ENCODE measurements at places on chromosomes 16 and 17. TPM values are rescaled to one million over a fixed set of nuclear protein-coding genes. Genes with fewer than 3 reads are reported as not detected.

The DUXB gene
- total RNA-seq: not detected

DNA sequence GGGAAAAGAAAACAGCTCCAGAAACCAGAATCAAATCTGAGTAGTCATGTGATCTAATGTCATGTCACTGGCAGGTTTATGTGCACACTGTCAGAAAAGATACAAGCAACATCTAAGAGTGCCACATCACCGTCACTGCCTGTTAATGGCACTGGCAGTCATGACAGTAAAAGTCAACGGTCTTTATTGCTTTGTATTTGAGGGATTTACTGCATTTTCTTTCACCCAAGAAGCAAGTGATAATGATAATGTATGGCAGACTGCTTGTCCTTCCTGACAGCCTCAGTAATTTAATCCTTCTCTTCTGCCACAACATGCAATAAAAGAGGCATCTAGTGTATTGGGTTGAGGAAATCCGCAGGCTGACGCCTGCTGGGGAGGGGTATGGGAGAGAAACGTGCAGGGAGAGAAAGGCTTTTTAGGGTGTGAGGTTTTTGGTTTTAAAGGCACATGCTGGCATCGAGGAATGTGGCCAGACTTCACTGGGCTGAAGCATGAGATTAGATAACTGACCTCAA is 92.4 kb downstream of the RPGRIP1L start:
- H3K4me1 ChIP-seq: no peaks in the 10 kb centered on the region
- H3K27me3 ChIP-seq: no peaks in the 10 kb centered on the region
- H3K27ac ChIP-seq: no peak overlapping the region
- DNase-seq: no peak
- no peaks in the 10 kb centered on the region for H3K36me3 ChIP-seq

The KRTAP9-2 gene
- total RNA-seq: not detected

The CXCL16 gene
- 5.3 TPM for total RNA-seq

The TP53TG3B gene
- 0.18 TPM for total RNA-seq

DNA sequence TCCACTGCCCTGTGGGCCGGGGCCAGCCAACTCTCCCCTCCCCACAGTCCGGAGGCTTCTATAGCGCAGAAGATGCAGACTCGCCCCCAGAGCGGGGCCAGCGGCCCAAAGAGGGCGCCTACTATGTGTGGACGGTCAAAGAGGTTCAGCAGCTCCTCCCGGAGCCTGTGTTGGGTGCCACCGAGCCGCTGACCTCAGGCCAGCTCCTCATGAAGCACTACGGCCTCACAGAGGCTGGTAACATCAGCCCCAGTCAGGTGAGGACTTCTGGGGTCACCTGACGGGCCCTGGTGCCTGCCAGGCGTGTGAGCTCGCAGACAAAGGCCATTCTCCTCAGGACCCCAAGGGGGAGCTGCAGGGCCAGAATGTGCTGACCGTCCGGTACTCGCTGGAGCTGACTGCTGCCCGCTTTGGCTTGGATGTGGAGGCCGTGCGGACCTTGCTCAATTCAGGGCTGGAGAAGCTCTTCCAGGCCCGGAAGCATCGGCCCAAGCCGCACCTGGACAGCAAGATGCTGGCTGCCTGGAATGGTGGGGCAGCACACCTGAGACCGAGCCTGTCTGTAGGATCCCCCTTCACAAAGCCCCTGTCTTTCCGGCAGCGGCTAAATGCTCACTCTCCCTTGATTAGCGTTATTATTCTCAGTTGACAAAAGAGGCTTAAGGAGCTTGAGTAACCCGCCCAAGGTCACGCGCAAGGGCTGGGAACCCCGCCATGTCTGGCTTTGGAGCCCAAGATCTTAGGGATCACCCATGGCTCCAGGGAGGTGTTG is 3.9 kb downstream of the SPATA20 start:
- H3K27me3 ChIP-seq: no peaks in the 10 kb centered on the region
- peaks cover 12% of the 10 kb centered on the region for H3K4me1 ChIP-seq
- H3K36me3 ChIP-seq: no peaks in the 10 kb centered on the region
- no peak overlapping the region for H3K4me3 ChIP-seq
- H3K27ac ChIP-seq: no peak overlapping the region

GRCh38 chr17:72452286-72453173 is 331.7 kb downstream of the SOX9 start:
- no peak overlapping the region for H3K4me3 ChIP-seq
- H3K36me3 ChIP-seq: no peaks in the 10 kb centered on the region
- H3K27me3 ChIP-seq: no peaks in the 10 kb centered on the region
- peak overlapping the region; percentile 69 for H3K27ac ChIP-seq
- peaks cover 88% of the 10 kb centered on the region for H3K4me1 ChIP-seq

DNA sequence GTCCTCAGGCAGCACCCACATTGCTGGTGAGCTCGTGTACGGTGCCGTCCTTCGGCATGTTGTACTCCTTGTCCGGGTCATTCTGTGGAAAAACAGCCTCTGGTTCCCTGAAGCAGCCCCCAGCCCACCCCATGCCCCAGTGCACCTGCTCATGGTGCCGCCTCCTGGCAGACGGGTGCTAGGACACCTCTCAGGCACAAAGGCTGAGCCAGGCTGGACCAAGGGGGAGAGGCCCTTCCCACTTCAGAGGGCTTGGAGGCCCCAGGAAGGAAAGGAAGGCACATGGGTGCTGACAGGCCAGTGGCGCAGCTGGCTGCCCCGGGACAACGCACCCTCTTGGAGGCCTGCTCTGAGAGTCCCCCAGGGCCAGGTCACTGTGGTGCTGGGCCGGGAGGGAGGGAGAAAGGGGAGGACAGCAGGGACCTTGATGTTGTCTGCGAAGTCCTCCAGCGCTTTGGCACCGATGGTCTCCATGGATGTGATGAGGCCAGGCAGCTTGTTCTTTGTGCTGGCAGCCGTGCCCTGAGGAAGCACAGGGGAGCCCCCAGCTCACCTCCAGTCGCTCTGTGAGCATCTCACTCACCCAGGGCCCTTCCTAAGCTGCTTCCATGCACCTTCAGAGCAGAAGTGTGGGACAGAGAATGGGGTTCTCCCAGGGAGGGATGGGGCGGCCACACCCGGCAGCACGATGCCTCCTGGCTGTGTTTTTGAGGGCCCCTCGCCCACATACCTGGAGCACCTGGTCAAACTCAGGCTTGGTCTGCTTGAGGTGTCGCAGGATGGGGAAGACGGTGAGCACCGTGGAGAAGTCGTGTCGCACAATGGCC is 9.3 kb downstream of the ZACN start:
- H3K36me3 ChIP-seq: peaks cover 3% of the 10 kb centered on the region
- H3K27ac ChIP-seq: no peak overlapping the region
- DNase-seq: no peak

- no peak overlapping the region for H3K4me3 ChIP-seq
- no peak for DNase-seq
- H3K36me3 ChIP-seq: no peaks in the 10 kb centered on the region
- no peak overlapping the region for H3K27ac ChIP-seq
These were observed 6.3 kb upstream of the TENT4B start for GRCh38 chr16:50146479-50147435.

The DHRS7C gene
- total RNA-seq: not detected

- no peak overlapping the region for H3K27ac ChIP-seq
- H3K4me1 ChIP-seq: peaks cover 12% of the 10 kb centered on the region
- no peaks in the 10 kb centered on the region for H3K27me3 ChIP-seq
- no peak for DNase-seq
These were observed 2.1 kb downstream of the MFAP4 start for GRCh38 chr17:19384723-19385391.

DNA sequence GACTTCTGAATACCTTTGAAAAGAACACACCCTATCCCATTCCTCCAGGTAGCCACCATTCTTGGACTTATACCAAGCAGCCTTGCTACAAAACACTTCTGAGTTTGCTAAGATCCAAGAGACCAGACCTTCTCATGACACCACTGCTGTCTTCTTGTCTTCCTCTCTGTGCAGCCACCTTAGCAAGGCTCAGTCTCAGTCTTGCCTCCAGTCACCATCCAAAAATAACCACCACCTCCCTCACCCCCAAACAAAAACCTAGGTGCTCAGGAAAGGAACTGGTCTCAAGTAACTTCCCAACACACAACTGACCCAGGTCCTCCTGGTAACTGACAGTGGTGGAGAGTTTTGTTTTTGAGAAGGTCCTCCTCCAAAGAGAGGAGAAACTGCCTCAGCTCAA is 90.9 kb upstream of the CORO6 start:
- H3K36me3 ChIP-seq: no peaks in the 10 kb centered on the region
- no peak overlapping the region for H3K4me3 ChIP-seq
- no peaks in the 10 kb centered on the region for H3K27me3 ChIP-seq

- no peak overlapping the region for H3K4me3 ChIP-seq
- no peaks in the 10 kb centered on the region for H3K27me3 ChIP-seq
- no peak for DNase-seq
- H3K36me3 ChIP-seq: no peaks in the 10 kb centered on the region
- no peaks in the 10 kb centered on the region for H3K4me1 ChIP-seq
These were observed 34.4 kb upstream of the ZC3H18 start for GRCh38 chr16:88535857-88536222.

The C17orf50 gene
- not detected for total RNA-seq

The QPRT gene
- 27.9 TPM for total RNA-seq

DNA sequence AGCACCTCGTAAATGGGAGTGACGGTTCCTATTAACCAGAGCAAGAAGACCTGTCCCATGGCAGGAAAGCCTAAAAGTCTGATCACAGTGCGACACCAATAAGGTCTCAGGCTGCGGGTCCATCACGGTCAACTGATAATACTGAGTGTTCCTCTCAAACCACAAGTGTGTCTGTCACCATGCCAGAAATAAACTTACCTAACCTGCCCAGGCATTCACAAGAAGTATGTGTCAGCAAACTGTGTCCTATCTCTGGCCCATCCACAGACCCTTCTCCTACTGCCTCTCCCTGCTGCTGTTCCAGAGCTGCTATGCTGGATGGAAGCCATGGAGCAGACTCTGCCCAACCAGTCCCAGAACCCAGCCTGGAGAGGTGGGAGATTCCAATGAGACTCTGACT is 73.5 kb downstream of the ZNF423 start:
- H3K4me3 ChIP-seq: no peak overlapping the region
- H3K27ac ChIP-seq: no peak overlapping the region
- H3K36me3 ChIP-seq: no peaks in the 10 kb centered on the region
- DNase-seq: no peak
- H3K27me3 ChIP-seq: no peaks in the 10 kb centered on the region

The EME1 gene
- 15.3 TPM for total RNA-seq

The TRPV3 gene
- 0.31 TPM for total RNA-seq

The KRT39 gene
- not detected for total RNA-seq

DNA sequence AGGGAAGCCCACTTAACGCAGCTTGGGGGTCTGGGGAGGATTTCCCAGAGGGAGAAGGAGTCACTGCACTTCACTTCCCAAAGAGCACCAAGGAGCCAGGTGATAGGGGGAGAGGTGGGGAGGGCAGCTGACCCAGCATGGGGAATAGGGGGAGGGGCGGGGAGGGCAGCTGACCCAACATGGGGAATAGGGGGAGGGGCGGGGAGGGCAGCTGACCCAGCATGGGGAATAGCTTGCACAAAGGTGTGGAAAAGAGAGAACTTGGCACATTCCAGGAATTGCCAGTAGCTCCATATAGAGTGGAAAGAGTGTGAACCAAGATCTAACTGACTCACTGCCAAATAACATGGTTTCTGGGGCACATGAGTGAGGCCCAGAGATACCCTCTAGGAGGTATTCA is 110.3 kb downstream of the CCT6B start:
- H3K4me3 ChIP-seq: no peak overlapping the region
- DNase-seq: no peak
- peaks cover 4% of the 10 kb centered on the region for H3K27me3 ChIP-seq
- H3K36me3 ChIP-seq: no peaks in the 10 kb centered on the region
- no peak overlapping the region for H3K27ac ChIP-seq
- H3K4me1 ChIP-seq: no peaks in the 10 kb centered on the region

The TAF1C gene
- 31.9 TPM for total RNA-seq

DNA sequence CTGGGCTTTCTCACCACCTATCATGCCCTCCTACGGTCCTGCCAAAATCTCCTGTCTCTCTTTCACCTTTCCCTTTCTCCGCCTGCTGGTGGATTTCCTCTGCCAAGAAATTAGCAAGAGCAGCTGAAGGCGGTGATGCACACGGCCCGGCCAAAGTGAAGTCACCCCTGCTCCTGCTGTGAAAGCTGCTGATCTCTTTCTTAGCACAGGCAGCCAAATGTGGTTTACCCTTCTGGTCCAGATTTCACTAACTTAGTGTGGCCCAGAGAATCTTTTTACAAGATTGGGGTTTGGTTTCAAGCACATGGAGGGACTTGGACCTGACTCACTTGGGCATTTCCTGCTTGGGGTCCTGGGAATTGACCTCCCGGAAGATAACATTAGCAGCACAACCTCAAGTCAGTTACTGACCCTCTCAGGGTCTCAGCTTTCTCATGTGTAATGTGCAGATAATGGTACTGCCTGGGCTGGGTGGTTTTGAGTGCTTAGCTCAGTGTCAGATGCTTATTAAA is 155.7 kb downstream of the SOCS1 start:
- no peaks in the 10 kb centered on the region for H3K36me3 ChIP-seq
- H3K27me3 ChIP-seq: no peaks in the 10 kb centered on the region
- DNase-seq: no peak
- H3K27ac ChIP-seq: no peak overlapping the region

DNA sequence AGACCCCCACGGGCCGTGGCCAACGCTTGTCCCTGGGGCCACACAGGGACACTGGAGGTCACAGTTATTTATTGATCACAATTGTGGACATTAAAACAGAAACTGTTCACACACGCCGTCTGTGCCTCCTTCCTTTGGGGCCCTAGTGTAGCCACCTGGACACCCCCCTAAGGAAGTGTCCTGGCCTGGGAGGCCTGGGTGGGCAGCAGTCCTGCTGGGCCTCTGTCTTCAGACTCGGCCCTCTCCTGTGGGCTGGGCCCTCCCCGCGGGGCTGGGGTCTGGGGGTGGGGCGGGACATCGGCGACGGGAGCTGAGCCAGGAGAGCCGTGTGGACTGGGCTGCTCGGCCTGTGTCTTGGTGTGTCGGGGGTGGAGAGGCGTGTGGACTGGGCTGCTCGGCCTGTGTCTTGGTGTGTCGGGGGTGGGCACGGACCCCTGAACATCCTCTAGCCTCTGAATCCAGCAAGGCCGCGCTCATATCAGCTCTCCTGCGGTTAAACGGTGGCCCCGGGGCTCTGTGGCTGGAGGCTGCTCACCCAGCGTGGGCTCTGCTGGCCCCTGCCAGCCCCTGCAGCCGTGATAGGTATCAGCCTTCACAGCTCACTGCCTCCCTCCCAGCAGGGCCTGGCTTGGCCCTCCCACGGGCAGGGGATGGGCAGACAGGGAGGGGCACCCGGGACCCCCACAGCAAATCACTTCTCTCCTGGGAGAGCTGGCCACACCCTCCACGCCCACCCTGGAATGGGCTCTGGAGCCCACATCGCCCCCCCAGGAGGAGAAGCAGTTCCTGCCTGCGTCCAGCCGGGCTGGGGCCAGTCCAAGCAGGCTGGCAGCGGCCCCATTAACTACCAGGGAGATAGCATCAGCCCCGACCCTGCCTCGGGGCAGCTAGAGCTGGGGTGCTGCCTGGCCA is 1.1 kb upstream of the NHLRC4 start:
- no peak for DNase-seq
- peak overlapping the region; percentile 93 for H3K27ac ChIP-seq
- H3K36me3 ChIP-seq: no peaks in the 10 kb centered on the region
- peaks cover 57% of the 10 kb centered on the region for H3K4me1 ChIP-seq
- H3K4me3 ChIP-seq: no peak overlapping the region

GRCh38 chr17:12282056-12282455 is 261.4 kb downstream of the MAP2K4 start:
- no peaks in the 10 kb centered on the region for H3K4me1 ChIP-seq
- no peak overlapping the region for H3K27ac ChIP-seq
- H3K27me3 ChIP-seq: no peaks in the 10 kb centered on the region

- no peaks in the 10 kb centered on the region for H3K27me3 ChIP-seq
- no peaks in the 10 kb centered on the region for H3K36me3 ChIP-seq
- no peak for DNase-seq
- H3K4me3 ChIP-seq: no peak overlapping the region
- H3K4me1 ChIP-seq: no peaks in the 10 kb centered on the region
These were observed 936.1 kb upstream of the SOX9 start for GRCh38 chr17:71184716-71185115.

- no peak for DNase-seq
- H3K27me3 ChIP-seq: no peaks in the 10 kb centered on the region
- no peak overlapping the region for H3K4me3 ChIP-seq
- H3K36me3 ChIP-seq: no peaks in the 10 kb centered on the region
These were observed 8.7 kb downstream of the ADAM11 start for GRCh38 chr17:44767493-44767892.

The NSMCE1 gene
- total RNA-seq: 48.2 TPM
